ENCODE measurements at places on chromosomes 1 and 21.

DNA sequence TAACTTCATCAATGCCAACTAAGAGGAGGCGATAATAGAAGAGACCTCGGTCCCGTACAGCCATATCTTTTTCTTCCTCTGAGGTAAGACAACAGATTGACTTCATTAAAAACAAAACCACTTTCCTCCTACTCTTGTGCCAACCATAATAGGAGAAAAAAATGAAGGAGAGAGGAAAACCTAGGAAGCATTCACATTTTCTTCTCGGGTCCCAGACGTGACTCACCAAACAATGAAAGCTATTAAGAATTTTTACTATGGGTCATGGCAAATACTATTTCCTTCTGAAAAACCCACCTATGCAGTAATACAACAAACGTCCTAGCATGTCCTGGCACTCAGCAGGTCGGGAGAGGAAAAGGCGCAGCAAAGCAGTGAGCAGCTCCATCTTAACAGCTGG is 8.6 kb upstream of the BCL2L15 start:
- no peak for DNase-seq

DNA sequence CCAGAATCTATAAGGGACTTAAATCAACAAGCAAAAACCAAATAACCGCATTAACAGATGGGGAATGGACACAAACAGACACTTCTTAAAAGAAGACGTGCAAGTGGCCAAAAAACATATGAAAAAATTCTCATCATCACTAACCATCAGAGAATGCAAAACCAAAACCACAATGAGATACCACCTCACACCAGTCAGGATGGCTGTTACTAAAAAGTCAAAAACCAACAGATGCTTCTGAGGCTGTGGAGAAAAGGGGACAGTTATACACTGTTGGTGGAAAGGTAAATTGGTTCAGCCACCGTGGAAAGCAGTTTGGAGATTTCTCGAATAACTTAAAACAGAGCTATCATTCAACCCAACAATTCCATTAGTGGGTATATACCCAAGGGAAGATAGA is 124.9 kb upstream of the OLIG2 start:
- DNase-seq: no peak

DNA sequence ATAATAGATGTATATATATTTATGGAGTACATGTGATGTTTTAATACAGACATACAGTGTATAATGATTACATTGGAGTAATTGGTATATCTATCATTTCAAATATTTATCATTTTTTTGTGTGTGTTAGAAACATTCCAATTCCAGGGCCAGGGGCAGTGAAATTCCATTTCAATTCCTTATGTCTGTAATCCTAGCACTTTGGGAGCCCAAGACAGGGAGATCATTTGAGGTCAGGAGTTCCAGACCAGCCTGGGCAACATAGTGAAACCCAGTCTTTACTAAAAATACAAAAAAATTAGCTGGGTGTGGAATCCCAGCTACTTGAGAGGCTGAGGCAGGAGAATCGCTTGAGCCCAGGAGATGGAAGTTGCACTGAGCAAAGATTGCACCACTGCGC is 30.4 kb upstream of the PDC start:
- DNase-seq: no peak

DNA sequence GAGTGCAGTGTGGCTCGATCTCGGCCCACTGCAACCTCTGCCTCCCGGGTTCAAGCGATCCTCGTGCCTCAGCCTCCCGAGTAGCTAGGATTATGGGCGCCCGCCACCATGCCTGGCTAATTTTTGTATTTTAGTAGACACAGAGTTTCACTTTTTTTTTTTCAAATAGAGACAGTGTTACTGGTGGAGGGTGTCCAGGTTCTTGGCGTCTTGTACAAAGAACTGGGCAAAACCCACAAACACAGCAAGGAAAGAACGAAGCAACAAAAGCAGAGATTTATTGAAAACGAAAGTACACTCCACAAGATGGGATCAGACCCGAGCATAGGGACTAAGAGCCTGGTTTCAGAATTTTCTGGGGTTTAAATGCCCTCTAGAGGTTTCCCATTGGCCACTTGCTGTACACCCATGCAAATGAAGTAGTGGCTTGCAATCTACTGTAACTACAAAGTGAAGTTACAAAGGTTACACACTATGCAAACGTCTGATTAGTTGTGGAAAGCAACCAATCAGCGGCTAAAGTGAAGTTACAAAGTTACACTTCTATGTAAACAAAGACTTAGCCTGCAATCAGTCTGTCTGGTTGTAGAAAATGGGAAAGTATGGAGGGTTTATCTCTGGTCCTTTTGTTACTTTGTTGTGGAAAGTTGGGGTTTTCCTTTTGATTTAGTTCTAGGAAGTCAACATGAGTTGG is 199.1 kb downstream of the DYRK1A start:
- no peak for DNase-seq

- no peak for DNase-seq
Measured at GRCh38 chr1:179879797-179880196, 2.2 kb upstream of the TOR1AIP2 start.

GRCh38 chr1:3319874-3320245 is 134.6 kb upstream of the ARHGEF16 start:
- no peak for DNase-seq

DNA sequence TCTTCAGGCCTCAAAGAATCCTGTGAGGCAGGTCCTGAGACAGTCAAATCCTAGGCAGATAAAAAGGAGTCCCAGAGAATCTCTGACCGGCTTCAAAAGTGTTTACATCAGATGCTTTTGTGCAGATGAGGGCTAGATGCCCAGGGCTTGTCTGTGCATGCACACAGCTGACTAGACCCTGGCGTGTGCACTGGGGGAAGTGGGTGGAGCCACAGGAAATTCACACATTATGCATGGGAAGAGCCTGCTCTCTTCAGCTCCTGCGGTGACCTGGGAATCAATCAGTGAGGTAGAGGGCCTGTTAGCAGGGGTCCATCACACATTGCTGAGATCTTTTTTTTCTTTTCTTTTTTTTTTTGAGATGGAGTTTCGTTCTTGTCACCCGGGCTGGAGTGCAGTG is 36.6 kb upstream of the NHLH2 start:
- no peak for DNase-seq
